ENCODE measurements at places on chromosomes 7 and 10.

DNA sequence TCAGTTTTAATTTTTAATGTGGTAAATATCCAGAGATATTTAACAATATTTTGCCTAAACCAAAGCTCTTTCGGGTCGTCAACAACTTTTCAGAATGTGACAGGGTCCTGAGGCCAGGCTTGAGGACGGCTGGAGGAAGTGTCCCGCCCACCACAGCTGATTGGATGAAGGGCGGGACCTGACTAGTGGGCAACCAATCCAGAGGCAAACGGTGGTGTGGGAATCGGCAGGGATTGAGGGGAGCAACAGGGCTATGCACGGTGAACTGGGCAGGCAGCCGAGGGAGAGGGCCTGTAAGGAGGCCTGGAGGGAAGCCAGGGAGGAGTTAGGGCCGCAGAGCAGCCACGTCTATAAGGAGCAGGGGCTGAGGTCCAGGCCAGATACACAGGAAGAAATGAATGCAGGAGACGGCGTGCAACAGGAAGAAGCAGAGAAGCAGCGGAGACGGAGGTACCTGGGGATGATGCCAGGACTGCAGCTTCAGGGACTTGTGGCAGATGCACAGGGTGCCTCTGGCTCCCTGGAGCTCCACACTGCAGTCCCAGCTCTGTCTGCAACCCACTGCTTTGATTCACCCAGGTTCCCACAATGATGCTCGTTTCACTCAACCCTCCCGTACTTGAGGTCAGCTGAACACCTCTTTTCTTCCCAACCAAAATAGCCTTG is 46.1 kb upstream of the ZMIZ1 start:
- no peak for DNase-seq

GRCh38 chr10:132564249-132564605 is 26.6 kb downstream of the INPP5A start:
- DNase-seq: no peak

DNA sequence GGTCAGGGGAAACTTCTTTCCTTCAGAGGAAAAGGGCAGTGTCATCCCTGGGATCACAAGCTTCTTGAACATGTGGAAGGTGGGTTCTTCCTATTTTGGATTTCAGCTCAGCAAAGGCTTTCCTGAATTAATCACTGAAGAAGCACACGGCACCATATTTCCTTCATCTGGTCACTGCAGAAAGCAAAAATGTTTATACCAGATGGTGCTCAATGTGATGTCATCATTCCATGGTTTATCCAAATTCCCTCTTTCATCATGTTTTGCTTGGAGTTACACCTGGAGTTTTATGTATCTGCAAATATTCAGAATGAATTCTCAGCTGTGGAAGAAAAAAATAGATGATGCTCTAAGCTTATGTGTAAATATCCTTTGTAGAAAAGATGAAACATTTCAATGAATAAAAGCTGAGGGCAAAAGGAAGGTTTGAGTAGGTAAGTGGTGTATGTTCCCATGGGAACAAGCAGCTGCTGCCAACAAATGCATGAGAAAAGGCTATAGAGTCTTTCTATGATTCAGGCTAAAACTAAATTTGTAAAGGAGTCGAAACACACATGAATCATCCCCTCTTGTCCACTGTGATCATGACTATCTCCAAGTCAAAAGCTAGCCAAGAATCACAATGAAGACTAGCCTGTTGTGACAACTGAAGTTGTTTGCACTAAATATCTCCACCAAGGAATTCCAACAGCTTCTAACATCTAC is 26.9 kb upstream of the BPGM start:
- no peak for DNase-seq

- no peak for DNase-seq
Observed at GRCh38 chr7:68279827-68280400, 1283.3 kb downstream of the TYW1 start.

Data from HS-27A (cell line).